ENCODE measurements at places on chromosomes 12 and 14.
A peak's percentile ranks its signal among the peaks of the same experiment; 100 is the strongest.

- H3K4me1 ChIP-seq, result peaks cover 13% of the 10 kb centered on the region
- DNase-seq, result no peak
- peaks cover 30% of the 10 kb centered on the region for H3K27me3 ChIP-seq
- no peaks in the 10 kb centered on the region for H3K36me3 ChIP-seq
Observed at GRCh38 chr12:130715150-130715997, 725 bp downstream of the RIMBP2 start.

GRCh38 chr12:96889273-96889933, 17.7 kb upstream of the NEDD1 start:
- peaks cover 35% of the 10 kb centered on the region for H3K4me1 ChIP-seq
- DNase-seq, result peak; percentile 62
- H3K27ac ChIP-seq, result peak overlapping the region; percentile 76
- no peaks in the 10 kb centered on the region for H3K27me3 ChIP-seq
- no peaks in the 10 kb centered on the region for H3K36me3 ChIP-seq

DNA sequence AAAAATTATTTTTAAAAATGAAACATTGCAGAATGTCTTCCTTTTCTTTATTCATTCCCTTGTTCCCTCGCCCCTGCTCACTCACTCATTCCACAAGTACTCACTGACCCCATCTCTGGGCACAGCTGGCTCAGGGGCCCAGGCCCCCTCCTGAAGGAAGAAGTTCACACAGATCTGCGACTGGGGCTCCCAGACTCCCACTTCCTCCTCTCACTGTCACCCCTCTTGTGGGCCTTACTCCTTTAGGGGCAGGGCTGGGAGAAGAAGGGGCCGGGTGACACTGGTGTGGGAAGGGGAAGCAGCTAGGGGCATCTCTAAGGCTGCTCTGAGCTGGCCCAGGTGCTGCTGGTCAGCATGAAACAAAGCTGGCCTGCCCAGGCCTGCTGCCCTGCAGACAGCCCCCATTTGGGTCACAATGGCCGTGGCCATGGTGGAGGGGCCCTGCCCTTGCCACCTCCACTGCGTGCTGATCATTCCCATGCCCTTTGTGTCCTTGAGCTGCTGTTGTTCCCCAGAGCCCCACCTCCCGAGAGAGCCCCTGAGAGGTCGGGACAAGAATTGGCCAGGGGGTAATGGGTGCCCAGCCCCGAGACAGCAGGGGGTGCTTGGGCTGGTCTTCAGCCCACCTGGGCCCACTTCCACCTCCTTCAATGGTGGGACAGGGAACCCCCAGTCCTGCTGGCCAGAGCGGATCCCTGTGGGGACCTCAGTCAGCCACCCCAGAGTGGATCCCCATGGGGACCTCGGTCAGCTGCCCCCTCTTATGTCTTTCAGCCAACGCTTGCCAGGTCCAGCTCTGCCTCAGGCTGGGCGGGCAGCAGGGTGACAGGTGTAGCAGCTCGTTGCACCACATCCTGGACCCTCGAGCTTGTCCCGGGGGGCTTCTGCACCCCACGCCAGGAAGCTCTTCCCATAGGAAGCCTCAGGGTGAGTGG, 212.4 kb upstream of the C14orf180 start:
- no peaks in the 10 kb centered on the region for H3K27me3 ChIP-seq
- DNase-seq, result no peak
- H3K36me3 ChIP-seq, result no peaks in the 10 kb centered on the region
- H3K4me1 ChIP-seq, result no peaks in the 10 kb centered on the region

DNA sequence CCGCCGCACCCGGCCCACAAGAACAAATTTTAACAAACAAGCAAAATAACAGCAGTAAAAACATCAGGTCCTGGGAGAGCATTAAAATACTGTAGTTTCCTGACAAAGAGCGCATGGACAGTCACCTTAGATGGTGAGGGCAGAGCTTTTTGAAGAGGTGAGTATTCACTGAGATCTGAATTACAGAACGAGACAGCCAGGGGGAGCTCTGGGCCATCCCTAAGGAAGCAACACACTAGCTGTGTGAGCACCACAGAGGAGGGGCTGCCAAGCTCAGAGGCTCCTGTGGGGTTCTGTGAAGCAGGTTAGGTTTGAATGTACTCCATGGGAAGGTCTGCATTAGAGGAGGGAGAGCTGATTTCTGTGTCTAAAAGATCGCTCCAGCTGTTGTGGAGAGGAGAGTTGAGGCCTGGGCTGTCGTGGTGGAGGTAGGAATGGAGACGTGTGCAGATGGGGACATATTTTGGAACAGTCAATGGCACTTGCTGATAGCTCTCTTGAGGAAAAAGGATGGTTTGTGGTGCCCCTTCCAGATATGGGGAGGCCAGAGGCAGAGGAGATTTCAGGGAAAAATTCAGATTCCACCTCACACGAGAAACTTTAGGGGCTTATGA, 72.9 kb downstream of the TRAFD1 start:
- H3K27ac ChIP-seq, result no peak overlapping the region
- H3K36me3 ChIP-seq, result peaks cover 14% of the 10 kb centered on the region
- DNase-seq, result no peak
- H3K4me3 ChIP-seq, result no peak overlapping the region
- H3K4me1 ChIP-seq, result no peaks in the 10 kb centered on the region
- H3K27me3 ChIP-seq, result no peaks in the 10 kb centered on the region

DNA sequence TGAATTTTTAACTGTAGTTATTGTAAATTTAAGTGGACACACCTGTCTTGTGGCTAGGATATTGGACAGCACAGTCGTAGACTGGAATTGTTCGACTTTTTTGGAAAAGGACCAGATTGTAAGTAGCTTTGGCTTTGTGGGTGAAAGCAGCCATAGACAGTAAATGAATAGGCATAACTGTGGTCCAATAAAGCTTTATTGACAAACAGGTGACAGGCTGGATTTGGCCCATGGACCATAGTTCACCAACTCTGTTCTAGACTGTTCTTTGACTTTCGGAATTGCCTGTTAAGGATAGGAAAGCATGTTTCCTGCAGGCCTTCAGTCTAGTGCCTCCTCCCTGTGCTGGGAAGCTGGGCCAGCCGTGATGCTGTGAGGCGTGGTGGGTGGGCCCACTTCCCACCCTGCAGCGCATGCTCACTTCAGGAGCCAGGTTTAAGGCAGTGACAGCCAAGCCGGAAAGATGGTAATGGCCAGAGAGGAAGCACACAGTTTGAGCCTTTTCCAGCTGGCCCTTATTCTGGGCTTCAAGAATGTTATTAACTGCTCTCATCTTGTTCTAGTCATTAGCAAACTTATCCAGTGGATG, 51.8 kb downstream of the PPP2R5C start:
- no peaks in the 10 kb centered on the region for H3K27me3 ChIP-seq
- peaks cover 36% of the 10 kb centered on the region for H3K4me1 ChIP-seq
- no peak for DNase-seq
- no peak overlapping the region for H3K4me3 ChIP-seq

- no peaks in the 10 kb centered on the region for H3K27me3 ChIP-seq
- peaks cover 36% of the 10 kb centered on the region for H3K4me1 ChIP-seq
- peak overlapping the region; percentile 18 for H3K4me3 ChIP-seq
Observed at GRCh38 chr14:75230140-75230792, 48.4 kb upstream of the FOS start.

- no peaks in the 10 kb centered on the region for H3K36me3 ChIP-seq
- DNase-seq, result no peak
- no peaks in the 10 kb centered on the region for H3K27me3 ChIP-seq
- no peak overlapping the region for H3K27ac ChIP-seq
- peaks cover 21% of the 10 kb centered on the region for H3K4me1 ChIP-seq
Observed at GRCh38 chr12:65568517-65568916, 255.8 kb upstream of the HMGA2 start.

GRCh38 chr12:133057446-133057845, 20.1 kb downstream of the ZNF84 start:
- H3K4me1 ChIP-seq, result no peaks in the 10 kb centered on the region
- no peak overlapping the region for H3K4me3 ChIP-seq
- H3K27ac ChIP-seq, result no peak overlapping the region
- H3K36me3 ChIP-seq, result peaks cover 13% of the 10 kb centered on the region
- H3K27me3 ChIP-seq, result no peaks in the 10 kb centered on the region

DNA sequence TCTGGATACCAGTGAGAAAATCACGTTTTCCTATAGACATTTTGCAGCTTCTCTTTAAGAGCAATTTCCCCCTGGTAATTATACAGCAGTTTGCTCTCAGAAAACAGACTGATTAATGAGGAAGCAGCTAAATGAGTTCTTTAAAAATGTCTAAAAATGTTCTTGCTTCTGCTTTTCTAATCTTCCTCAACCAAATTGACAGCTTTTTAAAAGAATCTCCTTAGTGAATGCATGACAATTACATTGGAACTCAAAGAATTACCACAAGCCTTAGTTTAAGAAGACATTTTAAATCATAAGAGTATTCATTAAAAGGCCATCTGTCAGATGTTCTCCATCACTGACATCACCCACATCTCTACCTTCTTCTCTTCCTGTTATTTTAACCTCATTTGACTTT, 135.8 kb upstream of the PLXNC1 start:
- H3K27me3 ChIP-seq, result no peaks in the 10 kb centered on the region
- no peak overlapping the region for H3K4me3 ChIP-seq
